ENCODE measurements at places on chromosomes 6 and 20.

DNA sequence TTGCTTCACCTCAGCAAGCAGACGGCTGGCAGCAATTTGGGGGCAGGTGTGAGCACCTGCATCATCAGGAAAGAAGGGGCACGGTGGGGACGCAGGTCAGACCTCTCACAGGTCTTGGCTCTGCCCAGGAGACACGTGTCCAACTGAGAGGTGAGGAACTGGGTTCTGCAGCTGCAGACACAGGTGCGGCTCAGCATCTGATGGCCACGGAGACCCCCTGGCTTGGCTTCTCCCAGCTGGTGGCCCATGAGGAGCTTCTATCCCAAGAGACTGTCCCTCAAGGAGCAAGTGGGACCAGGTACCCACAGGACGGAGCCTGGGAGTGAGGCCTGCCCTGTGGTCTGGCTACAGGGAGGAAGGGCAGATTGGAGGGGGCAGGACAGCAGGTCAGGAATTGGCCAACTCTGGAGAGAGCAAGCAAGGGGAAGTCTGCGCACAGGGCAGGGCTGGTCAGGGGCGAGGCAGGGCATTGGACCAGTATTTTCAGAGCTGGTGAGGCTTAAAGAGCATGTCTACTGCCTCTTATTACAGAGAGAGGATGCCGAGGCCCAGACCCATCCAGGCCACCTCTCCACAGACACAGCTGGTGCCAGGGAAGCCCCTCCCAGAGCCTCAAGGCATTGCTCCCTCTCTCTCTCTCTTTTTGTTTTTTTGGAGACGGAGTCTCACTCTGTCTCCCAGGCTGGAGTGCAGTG lies 4.2 kb downstream of the STMN3 start:
- no peak for DNase-seq

GRCh38 chr20:32528171-32528891 lies 56.8 kb downstream of the NOL4L start:
- no peak for DNase-seq

GRCh38 chr6:133289733-133290306 lies 48.7 kb downstream of the EYA4 start:
- no peak for DNase-seq

DNA sequence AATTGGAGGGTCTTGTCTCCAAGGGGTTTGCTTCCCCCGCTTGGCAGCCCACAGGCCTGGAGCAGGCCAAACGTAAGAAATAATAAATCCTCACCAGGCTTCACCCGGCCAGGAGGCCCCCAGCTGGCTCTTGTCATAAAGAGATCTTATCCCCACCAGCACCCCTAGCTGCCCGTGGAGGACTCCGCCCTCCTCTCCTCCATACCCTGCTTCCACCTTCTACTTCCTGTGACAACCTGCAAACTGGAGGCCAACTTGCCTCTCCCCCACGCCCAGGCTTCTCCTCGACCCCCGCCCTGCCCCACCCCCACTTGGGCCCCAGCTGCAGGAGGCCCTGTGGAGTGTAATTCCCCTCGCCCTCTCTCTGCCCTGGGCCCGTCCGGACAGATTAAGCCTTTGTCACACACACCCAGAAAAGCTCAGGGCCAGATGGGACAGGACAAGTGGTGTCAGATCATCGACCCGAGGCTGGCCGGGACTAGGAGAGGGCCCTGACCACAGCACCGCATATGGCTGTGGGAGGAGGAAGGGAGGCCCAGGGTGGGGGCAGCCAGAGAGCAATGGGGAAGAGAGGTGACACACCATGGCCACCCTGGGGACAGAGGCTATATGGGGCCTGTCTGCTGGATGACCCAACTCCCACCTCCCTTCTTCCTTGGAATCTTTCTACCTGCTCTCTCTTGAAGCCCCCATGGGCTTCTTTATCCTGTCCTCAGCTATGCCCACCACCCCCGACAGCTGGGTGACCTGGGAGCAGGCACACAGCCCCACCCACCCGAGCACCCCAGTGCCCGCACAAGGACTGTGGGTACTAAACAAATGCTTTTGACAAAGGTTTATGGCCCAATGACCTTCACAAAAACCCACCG lies 3.9 kb downstream of the NOL4L start:
- DNase-seq = no peak

DNA sequence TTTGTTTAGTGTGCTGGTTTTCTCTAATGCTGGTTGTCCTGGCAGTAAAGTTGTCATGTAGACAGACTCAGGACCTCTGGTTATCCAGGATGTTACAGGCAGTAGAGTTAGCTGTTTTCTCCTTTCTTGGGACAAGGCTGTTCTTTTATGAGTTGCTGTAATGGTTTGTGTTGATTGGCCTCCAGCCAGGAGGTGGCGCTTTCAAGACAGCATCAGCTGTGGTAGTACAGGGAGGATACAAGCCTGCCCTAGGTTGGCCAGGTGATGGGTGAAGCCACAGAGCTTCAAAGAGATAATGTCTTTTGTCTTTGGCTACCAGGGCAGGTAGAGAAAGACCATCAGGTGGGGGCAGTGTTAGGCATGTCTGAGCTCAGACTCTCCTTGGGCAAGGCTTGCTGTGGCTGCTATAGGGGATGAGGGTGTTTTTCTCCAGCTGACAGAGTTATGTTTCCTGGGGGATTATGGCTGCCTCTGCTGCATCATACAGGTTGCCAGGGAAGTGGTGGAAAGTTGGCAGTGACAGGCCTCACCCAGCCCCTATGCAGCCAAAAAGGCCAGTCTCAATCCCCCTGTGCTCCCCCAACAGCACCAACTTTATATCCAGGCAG lies 127.2 kb upstream of the TAB2 start:
- DNase-seq = no peak

DNA sequence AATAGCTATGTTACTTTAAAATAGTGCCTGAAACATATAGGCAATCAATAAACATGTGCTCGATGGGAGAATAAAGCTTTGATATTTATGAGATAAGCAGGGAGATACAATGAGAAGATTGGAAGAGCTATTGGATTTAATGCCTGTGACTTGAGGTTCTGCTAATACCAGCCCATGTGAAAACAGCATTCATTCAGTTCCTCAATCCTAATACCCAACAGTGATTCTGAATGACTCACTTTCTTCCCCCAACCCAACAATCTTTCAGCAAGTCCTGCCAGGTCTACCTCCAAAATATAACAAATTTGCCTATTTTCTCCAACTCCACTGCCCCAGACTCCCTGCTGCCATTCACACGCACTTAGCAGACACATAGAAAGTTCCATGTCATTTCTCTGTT lies 26.6 kb upstream of the KLHL31 start:
- DNase-seq = no peak

- no peak for DNase-seq
Observed at GRCh38 chr6:112636650-112637262, 289.6 kb downstream of the RFPL4B start.

- DNase-seq = no peak
Observed at GRCh38 chr6:126907996-126908395, 210.5 kb upstream of the RSPO3 start.

DNA sequence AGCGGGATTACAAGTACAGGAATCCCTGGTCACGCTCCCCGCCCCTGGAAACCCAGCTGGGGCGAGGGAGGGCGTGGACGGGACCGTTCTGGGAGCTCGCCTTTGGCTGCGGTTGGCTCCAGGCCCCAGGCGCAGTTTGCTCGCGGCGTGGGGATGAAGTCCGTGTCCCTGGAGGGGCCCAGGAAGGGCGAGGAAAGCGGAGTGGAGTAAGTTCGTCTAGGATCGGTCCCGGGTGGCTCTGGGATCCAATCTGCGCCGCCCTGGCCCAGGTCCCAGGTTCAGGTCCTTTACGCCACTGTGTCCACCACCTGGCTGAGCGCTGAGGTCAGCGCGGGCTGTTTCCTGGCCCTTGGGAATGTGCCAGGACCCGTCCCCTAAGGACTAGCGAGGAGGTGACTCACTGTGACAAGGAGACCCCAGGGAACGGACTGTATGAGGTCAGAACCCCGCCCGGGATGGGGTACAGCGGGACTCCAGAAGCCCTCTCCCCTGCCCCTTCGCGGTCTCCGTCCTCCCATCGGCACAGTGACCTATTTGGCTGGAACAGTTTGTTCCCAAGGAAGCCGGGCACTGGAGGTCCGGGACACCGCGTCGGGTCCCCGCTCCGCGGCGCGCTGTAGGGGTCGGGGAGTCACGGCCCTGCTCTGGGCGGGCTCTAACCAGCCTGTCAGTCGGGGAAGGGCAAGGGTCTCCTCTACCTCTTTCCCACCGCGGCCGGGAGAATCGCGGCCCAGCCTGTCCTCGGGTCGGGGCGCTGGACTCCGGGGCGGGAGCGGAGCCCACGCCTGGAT lies 724 bp downstream of the CDKN1A start:
- no peak for DNase-seq

- no peak for DNase-seq
Observed at GRCh38 chr20:5835871-5836270, 85.7 kb downstream of the SHLD1 start.

All from stimulated activated CD4-positive, alpha-beta T cell treated with anti-CD3 and anti-CD28 coated beads, Interleukin-1b, Interleukin-23, amount 100 ng/mL, for 1 hour (primary cell).